ENCODE measurements at places on chromosomes 1 and 21. TPM values are rescaled to one million over a fixed set of nuclear protein-coding genes. Genes with fewer than 3 reads are reported as not detected.

GRCh38 chr1:31790641-31791091 lies 25.2 kb downstream of the SPOCD1 start:
- DNase-seq, result no peak

Gene SUSD4
- 1.1 TPM for total RNA-seq

DNA sequence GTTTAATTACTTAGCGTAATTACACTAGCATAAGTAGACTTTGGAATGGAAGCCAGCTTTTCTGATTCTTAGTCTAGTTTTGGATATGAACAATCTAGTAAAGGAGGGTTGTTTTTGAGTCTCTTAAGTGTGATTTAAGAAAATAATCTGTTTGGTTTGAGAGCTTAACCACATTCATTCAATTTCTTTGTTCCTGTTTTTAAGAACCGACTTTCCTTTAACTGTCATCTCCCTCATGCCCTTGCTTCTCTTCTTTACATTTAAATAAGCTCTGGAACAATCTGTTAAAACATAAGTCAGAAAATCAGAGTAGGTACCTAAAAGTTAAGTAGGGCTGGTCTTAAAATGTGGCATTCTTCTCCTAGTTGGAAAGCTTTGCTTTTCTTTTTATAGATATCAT lies 27.7 kb downstream of the CDC42 start:
- no peak for DNase-seq

Gene TFF3
- total RNA-seq, result not detected
